Esophagus squamous epithelium (tissue), 5 donors: ENCODE measurements at places on chromosomes 16 and 17.

GRCh38 chr17:28999206-28999605 lies 6.6 kb downstream of the SEZ6 start:
- DNase-seq = no peak

DNA sequence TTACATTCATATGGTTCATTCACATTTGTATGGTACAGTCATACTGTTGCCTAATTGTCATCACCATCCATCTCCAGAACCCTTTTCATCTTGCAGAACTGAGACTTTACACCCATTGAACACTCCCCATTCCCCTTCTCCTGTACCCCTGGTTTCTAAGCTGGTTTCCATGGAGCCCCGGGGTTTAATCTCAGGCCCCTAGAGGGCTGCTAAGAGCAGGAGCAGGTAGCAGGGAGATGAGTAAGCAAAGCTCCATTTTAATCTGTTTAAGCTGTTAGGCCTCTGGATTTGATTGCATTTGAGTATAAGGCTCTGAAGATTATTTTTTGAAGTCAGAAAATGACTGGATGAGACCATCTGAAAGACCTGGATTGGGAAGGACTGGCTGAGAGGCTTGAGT lies 68.5 kb upstream of the RPL38 start:
- DNase-seq = no peak

DNA sequence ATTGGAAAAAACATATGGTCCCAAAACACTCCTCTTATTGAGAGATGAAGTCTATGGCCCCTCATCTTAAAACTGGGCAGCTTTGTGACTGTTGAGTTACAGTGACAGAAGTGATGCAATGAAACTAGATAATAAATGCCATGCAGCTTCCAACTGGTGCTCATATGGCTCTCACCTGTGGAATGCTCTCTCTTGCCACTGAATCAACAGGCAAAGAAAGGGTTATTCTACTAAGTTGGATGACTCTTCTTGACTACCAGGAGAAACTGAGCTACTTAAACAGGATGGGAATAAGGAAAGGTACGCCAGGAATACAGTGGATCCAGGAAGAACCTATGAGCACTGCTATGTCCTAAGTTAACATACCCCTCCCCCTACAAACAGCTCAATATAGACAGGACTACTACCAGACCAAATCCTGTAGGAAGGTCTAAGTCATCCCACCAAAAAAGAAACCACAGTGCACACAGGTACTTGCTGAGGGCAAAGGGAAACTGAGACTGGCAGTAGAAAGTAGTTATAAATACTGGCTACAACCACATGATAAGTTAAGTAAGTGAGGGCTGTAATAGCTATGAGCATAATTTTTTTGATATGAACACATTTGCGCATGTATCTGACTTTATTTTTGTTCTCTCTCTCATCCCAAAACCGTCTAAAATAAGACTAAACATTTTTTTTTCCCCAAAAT lies 398.5 kb downstream of the ZFHX3 start:
- DNase-seq = no peak

DNA sequence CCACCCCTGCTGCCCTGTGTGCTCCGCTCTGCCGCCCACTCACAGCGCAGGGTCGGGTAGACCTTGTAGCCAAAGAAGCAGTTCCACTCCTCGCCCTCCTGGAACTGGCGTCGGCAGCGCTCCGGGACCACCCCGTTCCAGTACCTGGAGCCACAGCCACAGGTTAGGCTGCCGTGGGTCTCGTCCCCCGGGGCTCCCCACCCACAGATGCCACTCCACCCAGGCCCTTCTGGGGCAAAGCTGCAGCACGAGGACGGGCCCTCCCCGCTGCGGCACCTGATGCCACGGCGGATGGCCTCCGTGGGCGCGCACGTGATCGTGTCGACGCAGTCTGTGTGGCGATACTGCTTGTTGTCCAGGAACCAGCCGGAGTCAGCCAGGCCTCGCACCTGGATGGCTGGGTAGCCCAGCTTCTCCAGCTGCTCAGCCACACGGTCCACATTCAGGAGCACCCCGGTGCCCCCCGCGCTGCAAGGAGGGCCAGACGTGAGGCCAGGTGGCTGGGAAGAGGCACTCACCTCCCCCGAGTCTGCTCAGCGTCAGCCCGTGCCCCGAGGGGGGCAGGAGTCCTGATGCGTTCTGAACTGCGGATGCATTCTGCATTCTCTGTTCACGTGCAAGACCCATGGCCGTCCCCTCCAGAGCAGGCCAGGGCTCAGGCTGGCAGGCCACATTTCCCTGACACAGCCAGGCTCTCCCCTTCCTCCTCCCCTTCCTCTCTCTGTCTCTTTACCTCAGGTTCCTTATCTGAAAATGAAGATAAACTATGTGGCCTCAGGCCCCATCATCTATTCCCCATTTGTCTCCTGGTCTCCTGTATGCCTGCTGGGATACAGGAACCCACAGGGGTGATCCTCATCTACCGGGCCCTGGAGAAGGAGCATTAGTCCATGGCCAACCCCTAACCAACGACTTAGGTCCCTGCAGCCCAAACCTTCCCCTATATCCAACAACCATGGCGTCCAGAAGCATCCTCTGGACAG lies 4.1 kb downstream of the NOTUM start:
- no peak for DNase-seq

GRCh38 chr17:58308985-58309917 lies 19.3 kb downstream of the TSPOAP1 start:
- DNase-seq = no peak

DNA sequence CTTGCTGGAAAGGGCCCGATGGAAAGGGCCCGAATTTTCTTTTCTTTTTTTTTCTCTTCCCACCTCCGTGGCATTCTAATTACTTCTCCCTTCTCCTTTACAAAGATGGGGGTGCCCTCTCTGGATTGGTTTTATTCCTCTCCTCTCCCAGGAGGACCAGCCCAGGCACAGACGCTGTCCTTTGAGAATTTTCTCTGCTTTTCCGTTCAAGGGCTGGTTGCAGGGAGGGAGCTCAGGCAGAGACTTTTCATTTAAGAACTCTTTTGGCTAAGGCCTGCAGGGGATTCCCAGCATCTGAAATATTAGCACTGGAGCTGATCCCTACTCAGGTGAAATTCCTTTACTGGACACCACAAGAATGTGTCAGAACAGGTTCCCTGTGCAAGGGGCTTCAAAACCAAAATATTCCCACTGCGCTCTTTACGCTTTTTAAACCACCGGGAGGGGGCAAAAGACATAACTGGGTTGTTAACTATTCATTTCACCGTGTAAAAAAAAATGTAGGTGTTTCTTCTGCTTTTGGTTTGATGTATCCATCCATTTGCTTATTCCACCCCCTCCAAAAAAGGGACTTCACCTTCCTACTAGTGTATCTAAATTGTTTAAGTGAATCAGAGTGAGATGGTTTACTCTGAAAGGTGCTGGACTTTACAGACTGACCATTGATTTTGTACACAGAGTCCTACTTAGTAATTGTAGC lies 1.4 kb downstream of the NFAT5 start:
- no peak for DNase-seq

DNA sequence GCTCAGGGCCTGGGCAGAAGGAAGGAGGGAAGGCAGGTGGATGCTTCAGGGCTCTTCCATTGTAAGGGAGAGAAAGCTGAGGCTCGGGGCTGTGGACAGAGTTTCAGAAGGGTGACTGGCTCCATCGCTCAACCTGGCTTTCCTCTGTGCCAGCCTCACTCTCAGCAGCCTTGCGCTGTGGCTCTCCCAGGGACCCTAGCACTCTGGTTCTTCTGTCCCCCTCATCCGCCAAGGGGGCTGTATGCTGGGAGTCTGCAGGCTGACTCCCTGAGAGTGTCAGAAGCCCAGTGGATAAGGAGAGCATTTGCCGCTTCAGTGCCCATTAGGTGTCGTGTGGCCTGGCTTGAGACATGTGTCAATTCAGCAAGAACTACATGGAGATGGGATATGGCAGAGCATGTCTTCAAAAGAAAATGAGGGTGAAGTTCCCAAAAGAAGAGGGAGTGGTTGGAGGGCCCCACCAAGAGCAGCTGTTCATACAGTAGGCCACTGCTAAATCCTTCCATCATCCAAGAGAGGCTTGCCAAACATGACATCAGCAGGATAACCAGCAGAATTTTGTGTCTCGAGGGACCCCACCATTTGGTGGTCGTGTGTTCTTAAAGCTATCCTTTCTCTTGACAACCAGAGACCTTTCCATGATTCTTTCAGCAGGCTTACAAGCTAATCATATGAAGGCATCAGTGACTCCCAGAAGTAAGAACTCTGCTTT lies 148.2 kb downstream of the IRX5 start:
- DNase-seq = no peak

GRCh38 chr16:79430191-79430678 lies 170.3 kb downstream of the MAF start:
- DNase-seq = no peak

GRCh38 chr16:80614908-80615671 lies 74.3 kb downstream of the DYNLRB2 start:
- DNase-seq = no peak

DNA sequence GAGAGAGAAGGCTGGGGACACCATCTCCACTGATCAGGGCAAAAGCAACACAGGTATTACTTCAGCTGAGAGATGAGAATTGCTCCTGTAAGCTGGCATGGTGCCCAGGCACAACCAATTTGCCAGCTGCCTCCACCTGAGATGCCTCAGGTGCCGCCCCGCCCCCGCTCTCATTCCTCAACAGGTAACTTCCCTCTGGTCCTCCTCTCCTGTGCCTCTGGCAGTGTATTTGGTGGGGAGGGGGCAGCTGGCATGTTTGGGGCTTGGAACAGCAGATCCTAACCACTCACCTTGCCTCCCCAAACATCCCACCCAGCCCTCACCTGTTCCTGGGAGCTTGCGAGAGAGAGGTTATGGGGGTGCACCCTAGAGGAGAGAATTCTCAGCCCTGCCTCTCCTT lies 2.9 kb upstream of the SRCIN1 start:
- no peak for DNase-seq

DNA sequence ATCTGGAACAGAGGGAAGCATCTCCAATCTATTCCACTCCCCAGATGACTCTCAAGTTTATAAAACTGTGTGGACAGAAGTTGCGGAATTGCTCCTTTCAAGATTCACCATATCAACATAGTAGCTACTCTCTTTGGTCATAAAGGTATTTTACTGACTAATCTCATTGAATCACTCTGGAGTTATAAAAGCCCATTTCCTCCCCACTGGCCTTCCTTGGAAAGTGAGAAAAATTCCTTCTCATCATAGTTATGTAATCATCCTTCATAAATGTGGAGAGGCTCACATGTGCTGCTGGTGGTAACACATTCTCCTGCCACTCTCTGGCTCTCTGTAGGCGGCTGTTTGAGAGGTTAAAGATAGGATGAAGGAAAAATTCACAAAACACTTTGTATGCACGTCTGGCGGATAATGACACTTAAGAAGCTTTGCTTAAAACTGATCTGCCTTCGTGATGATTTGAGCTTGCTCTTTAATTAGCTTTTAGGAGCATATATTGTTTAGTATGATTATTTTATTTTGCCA lies 1034.0 kb upstream of the EEF2KMT start:
- no peak for DNase-seq

DNA sequence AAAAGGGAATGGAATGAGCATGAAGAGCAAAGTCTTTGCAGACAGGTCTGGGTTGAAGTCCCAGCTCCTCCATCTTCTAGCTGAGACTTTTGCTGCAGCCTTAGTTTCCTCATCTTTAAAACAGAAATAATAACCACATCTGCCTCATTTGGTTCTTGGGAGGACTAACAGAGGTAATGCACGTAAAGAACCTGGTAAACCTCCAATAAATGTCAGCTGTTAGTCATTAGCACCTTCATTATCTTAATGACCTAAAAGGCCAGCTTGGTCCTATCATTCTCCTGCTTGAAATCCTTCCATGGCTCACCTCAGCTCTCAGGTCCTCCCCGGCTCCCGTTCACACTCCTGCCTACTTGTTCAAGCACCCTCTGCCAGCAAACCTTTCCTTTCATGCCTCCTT lies 51.8 kb downstream of the SKAP1 start:
- no peak for DNase-seq

- DNase-seq = no peak
Measured at GRCh38 chr16:89829630-89830437, 1.6 kb downstream of the SPIRE2 start.

- DNase-seq = no peak
Measured at GRCh38 chr17:68835071-68835470, 120.1 kb downstream of the ABCA8 start.

- no peak for DNase-seq
Measured at GRCh38 chr16:48687421-48688038, 77.5 kb upstream of the N4BP1 start.

GRCh38 chr17:3843935-3844516 lies 2.0 kb downstream of the NCBP3 start:
- DNase-seq = no peak

DNA sequence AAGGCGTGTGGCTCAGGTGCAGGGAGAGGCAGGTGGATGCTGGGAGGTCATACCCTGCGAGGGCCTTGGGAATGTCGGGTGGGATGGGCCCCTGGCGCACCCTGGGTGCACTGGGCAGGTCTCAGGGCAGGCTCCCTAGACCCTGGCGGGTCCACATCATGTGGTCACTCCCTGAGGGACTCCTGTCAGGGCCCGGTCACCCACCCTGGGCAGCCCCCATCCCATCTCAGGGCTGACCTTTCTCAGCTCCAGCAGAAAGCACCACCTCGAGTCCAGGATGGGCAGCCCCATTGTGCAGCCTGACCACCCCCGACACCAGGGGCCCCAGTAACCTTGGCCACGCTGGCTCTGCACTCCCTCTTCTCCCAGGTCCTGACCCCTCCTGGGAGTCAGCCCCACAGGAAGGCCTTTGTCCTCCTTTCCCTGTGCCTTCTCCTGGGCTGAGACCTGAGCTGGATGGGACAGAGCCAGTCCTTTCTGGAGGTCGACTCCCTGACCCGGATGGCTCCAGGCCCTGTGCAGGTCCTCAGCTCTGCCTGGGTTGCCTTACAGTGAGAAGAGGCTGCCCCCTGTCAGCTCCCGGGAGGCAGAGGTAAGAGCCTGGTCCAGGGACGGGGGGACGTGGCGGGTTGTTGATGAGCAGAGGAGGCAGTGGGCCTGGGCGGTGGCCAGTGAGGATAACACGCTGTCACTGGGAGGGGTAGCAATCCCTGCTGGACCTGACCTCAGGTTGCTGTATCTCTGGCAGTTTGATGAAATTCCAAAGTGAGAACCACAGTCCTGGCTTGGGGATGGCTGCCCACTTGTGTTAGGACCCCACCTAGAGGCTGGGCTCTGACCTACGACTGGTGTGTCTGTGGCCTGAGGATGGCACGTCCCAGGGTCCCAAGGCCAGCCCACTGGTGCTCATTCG lies 77.9 kb downstream of the GOSR1 start:
- no peak for DNase-seq
